ENCODE measurements at places on chromosomes 2 and 18. TPM values are rescaled to one million over a fixed set of nuclear protein-coding genes. Genes with fewer than 3 reads are reported as not detected.

DNA sequence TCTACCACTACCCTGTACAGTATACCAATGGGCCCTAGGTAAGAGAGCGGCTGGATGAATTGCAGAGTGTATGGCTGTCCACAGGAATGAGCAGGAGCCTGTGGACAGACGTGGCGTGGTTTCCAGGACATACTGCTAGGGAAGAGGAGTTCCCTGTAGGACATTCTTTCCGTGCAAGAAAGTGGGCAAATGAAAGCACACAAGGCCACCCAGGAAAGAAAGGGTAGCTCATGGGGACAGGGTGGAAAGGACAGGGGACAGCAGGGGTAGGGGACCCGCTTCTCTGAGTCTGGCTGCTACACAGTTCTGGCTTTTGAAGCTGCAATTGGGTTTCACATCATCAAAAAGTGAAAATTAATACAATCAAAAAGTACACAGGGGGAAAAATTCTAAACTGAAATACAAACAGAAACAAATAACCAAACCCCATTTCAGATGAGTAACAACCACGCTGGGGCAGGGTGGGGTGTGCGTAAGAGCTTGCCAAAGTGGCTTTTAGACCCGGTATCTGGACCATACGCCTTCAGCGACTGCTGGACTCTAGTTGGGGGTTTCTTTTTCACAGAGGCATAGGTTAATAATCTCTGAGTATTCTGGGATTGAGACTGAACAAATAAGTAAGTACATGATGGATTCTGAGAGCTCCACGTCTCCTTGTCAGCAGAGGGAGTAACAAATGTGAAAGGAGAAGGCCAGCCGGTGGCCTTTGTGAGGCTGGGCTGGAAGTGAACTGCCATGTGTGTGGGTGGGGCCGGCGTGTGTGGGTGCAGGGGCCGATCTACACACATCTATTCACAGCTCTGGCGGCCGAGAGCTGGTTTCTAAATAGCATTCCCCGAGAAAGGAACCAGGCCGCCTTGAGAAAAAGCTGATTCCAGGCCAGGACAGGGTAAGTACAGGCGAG, 84.0 kb downstream of the HDAC4 start:
- no peak for DNase-seq

- DNase-seq: no peak
These were observed 45.1 kb downstream of the TRAK2 start for GRCh38 chr2:201406077-201406662.

DNA sequence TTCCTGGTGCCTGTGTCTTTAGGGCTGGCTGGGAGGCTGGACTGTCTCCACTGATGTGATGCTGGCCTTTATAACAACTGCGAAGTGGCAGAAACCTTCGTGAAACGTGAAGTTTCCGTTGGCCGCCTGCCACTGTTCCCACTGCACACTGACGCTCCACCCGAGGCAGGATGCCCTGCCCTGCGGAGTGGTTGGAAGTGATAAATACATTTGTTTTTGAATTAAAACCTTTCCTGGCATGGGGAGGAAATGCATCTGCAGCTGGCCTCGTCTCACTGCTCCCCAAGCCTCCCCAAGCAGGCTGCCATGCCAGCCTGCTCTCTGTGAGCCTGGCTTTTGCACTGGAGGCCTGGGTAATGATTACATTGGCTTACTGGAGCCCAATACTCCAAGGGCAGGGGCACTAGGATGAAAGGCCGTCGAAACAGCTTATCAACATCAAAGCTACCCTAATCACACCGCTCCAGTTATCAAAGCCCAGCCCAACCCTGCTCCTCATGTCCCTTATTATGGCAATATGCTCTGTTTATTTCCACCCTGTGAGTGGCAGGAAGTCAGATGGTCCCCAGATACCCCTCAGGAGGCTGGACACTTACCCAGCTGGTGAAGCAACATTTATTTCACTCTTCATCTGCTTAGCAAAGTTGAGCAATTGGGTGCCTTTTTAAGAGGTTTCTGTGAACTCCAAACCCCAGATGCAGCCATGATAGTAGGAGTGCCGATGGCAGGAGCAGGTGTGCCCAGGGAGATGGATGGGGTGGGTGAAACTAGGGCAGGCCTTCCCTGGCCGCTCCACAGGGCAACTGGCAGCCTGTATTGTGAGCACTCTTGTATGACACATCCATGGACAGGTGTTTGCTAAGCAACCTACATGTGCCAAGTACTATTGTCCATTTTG, 97.4 kb upstream of the ITGA6 start:
- no peak for DNase-seq

DNA sequence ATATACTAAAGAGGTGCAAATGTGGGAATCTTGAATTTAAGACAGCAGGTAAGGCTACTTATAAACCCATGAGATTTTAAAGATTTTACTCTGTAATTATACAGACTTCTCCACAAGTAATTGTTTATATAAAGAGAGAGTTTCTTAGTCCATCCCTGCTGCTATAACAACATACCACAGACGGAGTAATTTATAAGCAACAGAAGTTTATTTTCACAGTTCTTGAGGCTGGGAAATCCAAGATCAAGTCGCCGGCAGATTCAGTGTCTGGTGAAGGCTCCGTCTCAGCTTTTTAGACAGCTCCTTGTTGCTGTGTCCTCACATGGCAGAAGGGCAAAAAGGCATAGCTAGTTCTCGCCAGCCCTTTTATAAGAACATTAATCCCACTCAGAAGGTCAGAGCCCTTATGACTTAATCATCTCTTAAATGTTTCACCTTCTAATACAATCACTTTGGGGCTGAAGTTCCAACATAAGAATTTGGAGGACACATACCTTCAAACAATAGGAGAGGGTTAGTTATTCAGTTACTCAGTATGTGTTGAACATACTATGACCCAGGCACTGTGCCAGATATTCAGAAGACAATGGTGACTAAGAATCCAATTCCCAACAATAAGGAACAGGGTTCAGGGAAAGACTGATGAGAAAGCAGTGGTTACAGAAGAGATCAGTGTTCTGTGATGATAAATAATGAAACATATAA, 466.0 kb downstream of the RIT2 start:
- DNase-seq: no peak

DNA sequence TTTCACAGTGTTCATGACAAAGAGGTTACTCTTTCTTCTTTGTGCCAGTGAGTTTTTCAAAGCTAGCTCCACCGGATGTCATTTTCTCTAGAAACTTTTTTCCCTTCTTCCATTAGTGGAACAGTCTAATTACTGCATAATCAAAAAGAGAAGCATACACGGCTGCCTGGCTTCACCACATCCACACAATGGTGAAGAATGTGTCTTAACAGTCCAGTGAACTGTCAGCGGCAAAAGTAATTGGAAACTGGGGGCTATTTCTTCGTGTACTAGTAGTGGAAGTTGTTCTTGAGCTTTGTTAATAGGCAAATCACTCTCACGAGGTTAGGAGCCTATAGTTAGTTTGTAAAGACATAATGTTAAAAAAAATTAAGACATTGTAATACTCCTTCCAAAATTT, 32.9 kb upstream of the PIK3C3 start:
- DNase-seq: no peak

- no peak for DNase-seq
These were observed 24.2 kb upstream of the CPO start for GRCh38 chr2:206915121-206915520.

DNA sequence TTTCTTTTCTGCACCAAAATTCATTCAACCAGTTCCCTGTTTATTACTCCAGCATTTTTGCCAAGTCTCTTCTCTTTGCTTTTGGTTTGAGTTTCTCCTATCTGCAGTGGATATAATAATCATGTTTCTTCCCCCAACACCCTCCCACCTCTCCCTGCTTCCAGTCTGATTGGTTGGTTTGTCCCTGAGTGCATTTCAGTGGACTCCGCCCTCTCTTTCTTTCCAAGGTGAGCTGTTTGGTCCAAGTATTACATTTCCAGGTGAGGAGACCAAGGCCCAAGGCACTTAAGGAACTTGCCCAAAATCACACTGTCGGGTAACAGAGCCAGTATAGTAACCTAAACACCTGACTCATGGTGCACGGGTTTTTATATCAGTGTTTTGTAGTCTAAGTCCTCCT, 17.7 kb downstream of the MRO start:
- no peak for DNase-seq

- DNase-seq: peak; percentile 71
These were observed 2.1 kb upstream of the SLC30A3 start for GRCh38 chr2:27264753-27265535.

GRCh38 chr18:51137026-51137729, 60.3 kb downstream of the MEX3C start:
- no peak for DNase-seq

DNA sequence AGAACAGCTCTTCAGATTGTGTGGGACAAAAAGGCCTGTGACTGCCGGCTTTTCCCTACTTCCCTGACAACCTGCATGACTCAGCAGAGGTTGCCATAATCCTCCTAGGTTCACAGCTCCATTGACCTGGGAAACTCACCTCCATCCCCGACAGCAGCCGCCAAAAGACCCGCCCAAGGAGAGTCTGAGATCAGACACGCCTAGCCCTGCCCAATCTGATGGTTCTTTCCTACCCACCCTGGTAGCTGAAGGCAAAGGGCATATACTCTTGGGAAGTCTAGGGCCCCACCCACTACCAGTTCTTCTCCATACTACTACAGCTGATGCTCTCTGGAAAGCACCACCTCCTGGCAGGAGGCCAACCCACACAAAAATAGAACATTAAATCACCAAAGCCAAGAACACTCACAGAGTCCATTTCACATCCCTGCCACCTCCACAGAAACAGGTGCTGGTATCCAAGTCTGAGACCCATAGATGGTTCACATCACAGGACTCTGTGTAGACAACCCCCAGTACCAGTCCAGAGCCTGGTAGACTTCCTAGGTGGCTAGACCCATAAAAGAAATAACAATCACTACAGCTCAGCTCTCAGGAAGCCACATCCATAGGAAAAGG, 140.6 kb downstream of the NETO1 start:
- no peak for DNase-seq

- no peak for DNase-seq
These were observed 100.2 kb downstream of the STPG4 start for GRCh38 chr2:47054868-47055267.

- no peak for DNase-seq
These were observed 94.1 kb downstream of the SH3YL1 start for GRCh38 chr2:169741-170140.

DNA sequence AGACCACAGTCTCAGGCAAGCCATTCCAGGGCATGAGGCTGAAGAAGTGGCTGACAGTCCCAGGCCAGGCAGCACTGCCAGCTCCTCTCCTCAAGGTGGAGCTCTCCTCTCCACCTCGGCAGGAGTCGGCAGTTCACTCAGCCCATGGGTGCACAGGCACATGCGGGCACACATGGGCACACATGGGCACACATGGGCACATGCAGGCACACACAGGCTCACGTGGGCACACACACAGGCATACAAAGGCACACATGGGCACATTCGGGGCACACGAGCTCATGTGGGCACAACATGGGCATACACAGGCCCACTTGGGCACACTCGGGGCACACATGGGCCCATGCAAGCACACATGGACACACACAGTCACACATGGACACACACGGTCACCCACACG, 65.3 kb upstream of the TAF1B start:
- no peak for DNase-seq

DNA sequence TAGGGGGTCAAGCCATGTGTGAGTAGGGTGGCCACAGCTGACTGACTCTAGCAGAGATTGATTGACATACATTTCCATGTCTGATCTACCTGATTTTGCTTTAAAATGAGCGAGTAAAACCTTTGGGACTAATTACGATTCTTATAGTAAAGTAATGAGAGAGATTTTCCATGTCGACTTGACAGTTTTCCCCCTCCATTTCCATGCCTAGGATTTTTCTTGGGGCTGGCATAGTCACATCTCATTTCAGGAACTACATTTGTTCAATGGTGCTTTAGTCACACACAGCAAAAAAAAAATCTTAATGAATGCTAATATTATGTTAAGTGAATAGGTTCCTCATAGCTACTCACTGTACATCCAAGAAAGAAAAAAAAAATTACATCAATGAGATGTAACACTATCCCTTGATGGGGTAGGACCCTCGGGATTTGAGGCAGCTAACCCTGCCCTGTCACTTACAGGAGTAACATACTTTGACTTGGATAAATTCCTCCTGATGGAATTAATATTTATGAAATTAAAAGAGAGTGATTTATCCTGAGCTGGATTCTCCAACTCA, 690.9 kb downstream of the TDRD15 start:
- no peak for DNase-seq

DNA sequence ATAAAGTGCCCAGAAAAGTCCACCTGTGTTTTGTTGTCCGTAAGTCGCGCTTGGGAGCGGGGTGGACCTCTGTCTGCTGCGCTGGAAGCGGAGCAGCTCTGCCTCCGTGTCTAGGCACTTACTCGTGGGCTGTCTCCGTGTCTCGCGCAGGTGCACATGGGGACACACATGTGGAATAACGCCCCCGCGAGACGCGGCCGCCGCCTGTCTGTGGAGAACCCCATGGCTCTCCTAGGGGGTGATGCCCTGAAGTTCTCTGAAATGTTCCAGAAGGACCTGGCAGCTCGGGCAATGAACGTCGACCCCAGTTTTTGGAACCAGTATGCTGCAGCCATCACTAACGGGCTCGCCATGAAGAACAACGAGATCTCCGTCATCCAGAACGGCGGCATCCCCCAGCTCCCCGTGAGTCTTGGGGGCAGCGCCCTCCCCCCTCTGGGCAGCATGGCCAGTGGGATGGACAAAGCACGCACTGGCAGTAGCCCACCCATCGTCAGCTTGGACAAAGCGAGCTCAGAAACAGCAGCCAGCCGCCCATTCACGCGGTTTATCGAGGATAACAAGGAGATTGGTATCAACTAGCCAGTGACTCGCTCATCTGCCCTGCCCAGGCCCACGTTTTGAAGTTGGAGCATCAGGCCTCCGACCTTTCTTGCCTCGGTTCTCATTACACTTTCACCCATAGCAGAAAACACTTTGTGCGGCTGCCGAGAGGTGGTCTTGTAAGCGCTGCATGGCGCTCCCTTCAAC, 17.3 kb downstream of the SALL3 start:
- no peak for DNase-seq

DNA sequence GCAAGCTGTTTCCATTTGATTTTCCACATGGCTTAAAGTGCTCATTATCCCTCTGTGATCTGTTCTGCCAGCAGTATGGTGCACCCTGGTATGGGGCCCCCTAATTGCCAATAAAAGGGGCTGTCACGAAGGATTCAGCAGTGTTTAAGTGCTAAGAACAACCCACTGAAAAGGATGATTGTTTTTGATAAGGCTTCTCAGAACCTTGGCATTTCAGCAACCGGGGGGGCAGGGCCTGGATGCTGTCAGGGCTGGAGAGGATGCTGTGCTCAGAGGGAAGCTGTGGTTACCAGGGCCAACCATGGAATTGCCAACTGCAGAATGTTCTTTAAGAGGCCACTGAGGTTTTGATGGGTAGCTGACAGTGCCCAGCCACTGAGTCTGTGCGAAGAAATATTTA, 117.8 kb downstream of the CTIF start:
- DNase-seq: no peak

- no peak for DNase-seq
These were observed 115.5 kb upstream of the CHAC2 start for GRCh38 chr2:53652131-53652530.

GRCh38 chr2:159211447-159212396, 74.8 kb downstream of the WDSUB1 start:
- DNase-seq: no peak

- DNase-seq: no peak
These were observed 62.3 kb upstream of the SPAG16 start for GRCh38 chr2:213221957-213222356.

ARHGEF33 gene
- 6.4 TPM for total RNA-seq

GGCX gene
- 31.9 TPM for total RNA-seq

SDC1 gene
- total RNA-seq: 0.32 TPM

COL4A3 gene
- 1.1 TPM for total RNA-seq

CDH20 gene
- total RNA-seq: not detected

PIGN gene
- total RNA-seq: 12.8 TPM

CACNB4 gene
- total RNA-seq: 3.7 TPM

RSAD2 gene
- 0.32 TPM for total RNA-seq

NMUR1 gene
- 1.8 TPM for total RNA-seq

ACVR1C gene
- total RNA-seq: not detected

DTNA gene
- total RNA-seq: 7.3 TPM
